ENCODE measurements at places on chromosomes 7 and 10.

GRCh38 chr7:138095972-138096935 lies 20.0 kb downstream of the AKR1D1 start:
- DNase-seq: no peak

DNA sequence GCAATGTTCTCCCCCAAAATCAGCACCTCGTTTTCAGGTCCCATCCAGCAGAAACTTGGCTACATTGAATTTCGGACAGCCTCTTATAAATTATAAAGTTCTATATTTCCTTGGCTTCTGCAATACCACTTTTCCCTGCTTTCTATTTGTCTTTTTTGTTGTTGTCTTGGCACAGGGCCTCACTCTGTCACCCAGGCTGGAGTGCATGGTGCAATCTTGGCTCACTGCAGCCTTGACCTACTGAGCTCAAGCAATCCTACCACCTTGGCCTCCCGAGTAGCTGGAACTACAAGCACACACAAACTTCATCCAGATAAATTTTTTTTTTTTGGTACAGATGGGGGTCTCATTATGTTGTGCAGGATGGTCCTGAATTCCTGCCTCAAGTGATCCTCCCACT lies 55.3 kb upstream of the HECW1 start:
- no peak for DNase-seq

GRCh38 chr7:37448011-37448635 lies 541 bp downstream of the ELMO1 start:
- DNase-seq: no peak

DNA sequence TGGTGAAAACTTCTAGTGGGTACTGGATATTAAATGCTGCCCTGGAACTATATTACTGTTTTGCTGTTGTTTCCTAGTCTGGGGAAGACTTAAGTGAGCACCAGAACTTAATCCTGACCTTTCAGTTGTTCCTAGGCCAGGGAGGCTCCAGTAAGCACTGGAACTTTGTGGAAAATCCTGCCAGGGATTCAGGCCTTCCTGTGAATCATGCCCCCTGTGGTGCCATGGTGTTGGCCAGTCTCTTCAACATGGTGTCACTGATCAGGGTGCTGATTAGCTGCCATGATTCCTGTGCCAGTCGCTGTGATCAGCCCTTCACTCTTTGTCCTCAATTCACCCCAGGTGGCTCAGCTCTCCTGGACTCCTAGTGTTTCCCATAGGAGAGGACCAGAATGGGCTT lies 8.5 kb upstream of the AOAH start:
- DNase-seq: no peak

GRCh38 chr7:32506266-32507054 lies 11.2 kb downstream of the AVL9 start:
- peak; percentile 83 for DNase-seq

- DNase-seq: no peak
Observed at GRCh38 chr10:93379731-93380575, 102.2 kb downstream of the MYOF start.

GRCh38 chr10:58653139-58653538 lies 140.5 kb downstream of the BICC1 start:
- no peak for DNase-seq

- DNase-seq: no peak
Observed at GRCh38 chr10:128687927-128688549, 561.8 kb upstream of the MKI67 start.

DNA sequence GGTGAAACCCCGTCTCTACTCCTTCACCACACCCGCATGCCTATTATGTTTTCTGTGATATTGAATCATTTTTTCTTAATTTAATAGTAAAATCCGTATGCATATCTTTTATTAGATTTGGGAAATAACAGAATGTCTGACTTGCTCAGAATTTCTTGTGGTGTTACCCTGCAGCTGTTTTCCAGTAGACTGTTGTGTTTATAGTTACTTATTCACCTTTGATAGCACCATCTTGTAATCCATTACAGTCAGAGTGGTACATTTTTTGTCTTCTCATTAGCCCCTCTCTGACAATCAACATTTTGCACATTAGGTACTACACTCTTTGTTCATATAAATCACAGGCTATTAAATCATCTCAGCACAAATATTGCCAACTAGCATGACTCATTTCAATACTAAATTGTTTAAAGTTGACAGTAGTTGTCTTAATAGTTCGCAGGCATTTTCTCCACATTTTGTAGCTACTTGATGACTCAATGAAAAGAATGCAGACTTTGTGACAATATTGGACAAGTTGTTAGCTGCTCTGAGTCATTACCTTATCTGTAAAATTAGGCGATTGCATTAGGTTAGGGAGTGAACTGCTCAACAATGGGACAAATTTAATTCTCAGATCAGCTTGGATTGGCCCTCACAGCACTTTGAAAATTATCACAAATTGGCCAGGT lies 17.8 kb upstream of the SLC16A12 start:
- peak; percentile 60 for DNase-seq

- no peak for DNase-seq
Observed at GRCh38 chr7:78690174-78690573, 763.3 kb downstream of the MAGI2 start.

DNA sequence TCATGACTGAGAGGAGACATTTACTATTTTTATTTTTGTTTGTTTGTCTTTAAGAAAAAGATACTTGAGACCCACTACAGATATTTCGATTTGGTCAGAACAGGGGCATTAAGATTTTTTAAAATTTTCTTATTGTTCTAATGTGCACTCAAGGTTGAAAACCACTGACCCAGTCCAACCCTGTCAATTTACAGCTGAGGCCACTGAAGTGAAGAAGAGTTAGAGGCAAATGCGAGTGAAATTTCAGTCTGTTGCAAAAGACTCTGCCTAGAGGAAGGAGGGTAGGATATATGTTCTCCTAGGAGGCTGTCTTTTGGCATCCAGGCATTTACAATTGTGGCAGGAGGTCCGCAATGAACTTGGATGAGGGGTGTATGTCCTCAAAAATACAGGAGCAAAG lies 396.3 kb downstream of the RPS24 start:
- no peak for DNase-seq

DNA sequence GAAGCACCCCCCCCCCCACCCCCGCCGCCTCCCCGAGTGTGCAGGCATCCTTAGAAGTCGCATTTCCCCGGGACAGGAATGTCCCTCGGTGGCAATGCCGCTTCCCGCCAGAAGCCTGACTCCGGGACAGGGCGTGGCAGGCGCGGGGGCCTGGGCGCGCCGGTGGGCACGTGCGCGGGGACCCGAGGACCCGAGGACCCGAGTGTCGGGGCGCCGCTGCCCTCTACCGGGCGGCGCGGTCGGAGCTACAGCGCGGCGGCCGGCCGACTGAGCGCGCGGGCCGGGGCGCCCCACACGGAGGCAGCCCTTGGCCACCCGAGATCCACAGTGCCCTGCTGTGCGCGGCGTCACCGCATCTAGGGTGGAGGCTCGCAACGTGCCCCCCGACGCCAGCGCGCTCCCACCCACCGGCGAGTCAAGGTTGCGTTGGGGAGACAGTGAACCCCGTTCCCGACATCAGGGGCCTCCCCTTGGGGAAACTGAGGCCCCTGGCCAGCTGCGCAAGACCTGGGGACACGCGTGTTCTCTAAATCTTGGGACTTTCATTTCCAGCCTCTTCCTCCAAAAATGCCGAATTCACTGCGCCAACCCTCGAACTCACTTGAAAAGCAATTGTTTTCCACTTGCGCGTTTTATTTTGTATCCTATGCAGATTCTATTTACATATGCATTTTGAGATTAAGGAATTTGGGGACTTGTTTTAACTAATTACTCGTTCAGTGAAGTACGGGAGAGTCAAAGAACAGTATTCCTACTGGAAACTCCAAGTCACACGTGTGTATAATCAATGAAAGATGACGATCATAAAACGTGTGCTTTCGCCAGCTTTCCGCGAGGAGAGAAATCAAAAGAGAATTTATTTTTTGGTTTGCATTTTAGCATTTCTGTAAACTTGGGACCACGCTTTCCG lies 3.1 kb upstream of the CUX1 start:
- DNase-seq: peak; percentile 87

GRCh38 chr10:103823706-103824272 lies 31.6 kb downstream of the SH3PXD2A start:
- no peak for DNase-seq

- DNase-seq: no peak
Observed at GRCh38 chr7:33221390-33221789, 92.0 kb downstream of the BBS9 start.

GRCh38 chr7:132655131-132655727 lies 79.0 kb upstream of the PLXNA4 start:
- no peak for DNase-seq

- no peak for DNase-seq
Observed at GRCh38 chr7:23894892-23895569, 185.0 kb downstream of the STK31 start.

DNA sequence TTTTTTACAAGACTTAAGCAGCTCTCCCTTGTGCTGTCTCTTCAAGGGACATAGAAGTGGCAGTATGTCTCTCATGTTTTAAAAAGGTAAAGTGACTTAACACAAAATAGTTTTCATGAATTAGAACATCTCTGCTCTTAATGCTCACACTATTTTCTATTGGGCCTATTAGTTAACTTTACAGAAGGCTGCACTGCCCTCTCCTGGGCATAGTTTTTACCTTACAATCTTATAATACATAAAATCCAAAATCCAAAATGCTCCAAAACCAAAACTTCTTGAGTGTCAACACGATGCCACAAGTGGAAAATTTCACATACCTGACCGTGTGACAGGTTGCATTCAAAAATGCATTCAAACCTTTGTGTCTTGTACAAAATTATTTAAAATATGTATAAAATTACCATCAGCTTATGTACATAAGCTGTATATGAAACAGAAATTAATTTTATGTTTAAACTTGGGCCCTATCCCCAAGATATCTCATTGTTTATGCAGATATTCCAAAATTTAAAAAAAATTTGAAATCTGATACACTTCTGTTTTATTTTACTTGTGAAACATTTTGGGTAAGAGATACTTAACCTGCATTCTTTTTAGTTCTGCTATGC lies 25.8 kb downstream of the TES start:
- peak; percentile 52 for DNase-seq

- DNase-seq: no peak
Observed at GRCh38 chr7:136018104-136018503, 40.9 kb upstream of the MTPN start.

DNA sequence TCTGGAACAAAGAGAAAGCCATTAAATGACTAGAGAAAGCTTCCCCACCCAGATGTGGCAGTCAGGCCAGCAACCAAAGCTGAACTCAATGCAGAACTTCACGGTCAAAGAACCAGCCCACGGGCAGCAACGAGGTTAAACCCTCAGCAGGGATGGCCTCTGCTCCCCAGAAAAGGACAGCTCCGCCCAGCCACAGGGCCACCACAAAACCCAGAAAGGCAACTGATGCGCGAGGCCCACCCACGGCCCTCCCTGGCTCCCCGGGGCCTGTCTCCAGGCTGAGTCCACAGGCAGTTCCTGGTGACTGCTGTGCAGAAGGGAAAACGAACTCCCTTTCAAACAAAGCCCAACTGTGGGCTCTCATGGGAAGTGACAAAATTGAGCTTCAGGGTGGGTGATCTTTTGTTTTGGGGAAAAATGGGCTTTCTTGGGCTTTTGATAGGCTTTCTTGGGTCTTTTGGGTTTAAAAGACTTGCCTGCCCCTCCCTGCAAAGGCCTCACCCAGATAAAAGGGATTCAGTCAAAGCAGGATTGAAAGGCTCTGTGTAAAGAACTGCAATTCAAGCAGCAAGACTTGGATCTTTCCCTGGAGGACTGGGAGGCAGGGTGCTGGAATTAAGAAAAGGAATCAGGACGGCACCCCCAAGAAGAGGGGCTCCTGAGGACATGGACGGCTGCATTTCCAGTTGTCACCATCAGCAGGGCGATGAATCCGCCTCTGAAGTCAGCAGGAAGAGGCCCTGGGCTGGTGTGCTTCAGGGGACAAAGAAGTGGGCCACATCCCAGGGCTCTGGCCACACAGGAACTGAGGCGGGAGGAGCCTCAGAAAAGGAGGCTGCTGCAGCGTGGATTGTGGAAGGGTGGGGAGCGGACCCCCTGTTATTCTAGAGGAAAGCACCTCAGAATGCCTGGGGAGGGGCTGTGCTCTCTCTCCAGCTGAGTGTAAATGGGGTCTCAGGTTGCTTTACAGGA lies 209.9 kb downstream of the USP6NL start:
- no peak for DNase-seq

- DNase-seq: no peak
Observed at GRCh38 chr7:47801423-47801822, 146.8 kb downstream of the PKD1L1 start.

- DNase-seq: no peak
Observed at GRCh38 chr10:43408331-43408709, 666 bp downstream of the HNRNPF start.

DNA sequence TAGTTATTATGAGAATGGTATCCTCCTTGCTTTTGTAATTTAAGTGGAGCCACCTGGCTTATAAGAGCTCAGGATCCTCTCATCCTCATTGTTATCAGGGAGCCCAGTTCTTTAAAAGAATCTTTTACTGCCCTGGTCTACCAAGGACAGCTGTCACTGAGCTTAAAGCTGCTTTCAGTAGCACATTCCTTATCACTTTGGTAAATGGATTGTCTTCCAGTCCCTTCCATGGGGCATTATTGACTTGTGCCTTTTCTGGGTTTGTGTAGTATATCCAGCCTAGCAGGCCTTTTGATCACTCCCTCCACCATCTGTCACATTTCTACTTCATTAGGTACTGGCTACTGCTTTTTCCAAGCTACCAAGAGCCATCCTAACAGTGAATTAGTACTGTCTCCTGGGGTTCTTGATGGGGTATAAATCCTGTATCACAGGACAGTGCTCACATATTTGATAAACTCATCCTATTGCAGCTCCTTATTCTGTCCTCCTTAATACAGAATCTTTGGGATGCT lies 208.9 kb downstream of the TMEM26 start:
- no peak for DNase-seq

DNA sequence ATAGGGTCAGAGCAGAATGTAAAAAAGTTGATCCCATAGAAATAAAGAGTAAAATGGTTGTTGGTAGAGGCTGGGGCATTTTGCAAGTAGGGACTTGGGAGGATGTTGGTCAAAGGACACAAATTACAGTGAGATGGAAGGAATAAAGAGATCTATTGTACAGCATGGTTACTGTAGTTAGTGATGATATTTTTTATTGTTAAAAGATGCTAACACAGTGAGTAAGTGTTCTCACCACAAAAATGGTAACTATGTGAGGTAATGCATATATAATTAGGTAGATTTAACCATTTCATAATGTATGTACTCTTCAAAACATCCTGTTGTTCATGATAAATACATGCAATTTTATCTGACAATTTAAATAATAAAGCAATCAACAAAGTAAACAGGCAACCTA lies 280.7 kb upstream of the MAGI2 start:
- no peak for DNase-seq

- no peak for DNase-seq
Observed at GRCh38 chr7:124839687-124840086, 74.1 kb upstream of the GPR37 start.

DNA sequence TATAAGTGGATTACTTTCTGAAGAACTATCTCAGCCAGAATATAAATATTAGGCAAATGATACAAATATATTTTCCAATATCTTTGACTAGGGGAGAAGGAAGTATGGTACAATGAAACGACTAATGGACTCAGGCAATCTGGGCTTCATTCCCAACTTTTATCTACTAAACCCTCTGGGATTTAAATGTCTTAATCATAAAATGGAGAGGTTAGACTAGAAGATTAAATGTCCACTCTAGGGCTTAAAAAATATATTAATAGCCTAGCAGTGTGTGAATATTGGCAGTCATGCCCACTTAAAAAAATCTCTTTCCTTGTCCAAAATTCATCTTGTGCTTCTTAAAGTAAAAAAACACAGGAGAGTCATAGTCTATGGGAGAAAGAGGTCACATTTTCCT lies 98.3 kb downstream of the CTTNBP2 start:
- no peak for DNase-seq

- no peak for DNase-seq
Observed at GRCh38 chr10:12364559-12364958, 15.2 kb downstream of the CAMK1D start.

Data from LoVo (cell line).